ENCODE measurements at places on chromosomes 5 and 9.

DNA sequence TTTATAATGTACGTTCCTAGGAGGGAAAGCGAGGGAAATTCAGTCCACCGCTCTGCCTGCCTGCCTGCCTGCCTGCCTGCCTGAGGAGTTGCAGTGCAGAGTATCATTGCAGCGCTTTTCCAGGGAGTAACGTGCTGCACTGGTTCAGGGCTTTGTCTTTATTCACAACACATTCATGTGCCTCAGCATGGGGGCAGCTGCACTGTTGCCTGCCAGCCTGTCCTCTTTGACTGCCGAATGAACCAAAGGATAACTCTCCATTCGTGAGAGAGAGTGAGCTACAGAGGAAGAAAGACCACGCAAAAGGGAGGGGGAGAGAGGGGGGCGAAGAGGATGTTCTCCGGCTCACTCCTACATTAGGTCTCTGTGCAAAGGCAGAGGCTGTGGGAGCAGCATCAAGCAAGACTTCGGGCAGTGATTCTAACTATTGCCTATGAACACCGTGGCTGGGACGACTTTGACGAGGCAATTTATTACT is 791.2 kb downstream of the MAT2B start:
- no peak for DNase-seq

DNA sequence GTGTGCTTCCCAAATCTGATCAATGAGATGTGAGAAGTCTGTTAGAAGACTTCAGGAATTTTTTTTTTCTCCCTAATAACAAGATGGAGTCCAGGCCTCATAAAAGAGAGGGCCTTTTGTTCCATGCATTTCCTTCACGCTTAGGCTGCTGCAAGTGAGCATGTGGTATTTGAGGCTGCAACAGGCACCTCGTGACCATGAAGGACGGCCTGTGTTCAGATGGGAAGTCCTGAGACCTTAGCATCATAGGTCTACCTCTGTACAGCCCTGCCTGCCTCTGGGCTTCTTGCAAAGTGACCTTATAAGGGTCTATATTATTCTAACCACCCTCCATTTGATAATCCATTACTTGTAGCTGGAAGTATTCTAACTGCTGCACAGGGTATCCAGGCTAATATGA is 86.6 kb downstream of the BOD1 start:
- DNase-seq = no peak

DNA sequence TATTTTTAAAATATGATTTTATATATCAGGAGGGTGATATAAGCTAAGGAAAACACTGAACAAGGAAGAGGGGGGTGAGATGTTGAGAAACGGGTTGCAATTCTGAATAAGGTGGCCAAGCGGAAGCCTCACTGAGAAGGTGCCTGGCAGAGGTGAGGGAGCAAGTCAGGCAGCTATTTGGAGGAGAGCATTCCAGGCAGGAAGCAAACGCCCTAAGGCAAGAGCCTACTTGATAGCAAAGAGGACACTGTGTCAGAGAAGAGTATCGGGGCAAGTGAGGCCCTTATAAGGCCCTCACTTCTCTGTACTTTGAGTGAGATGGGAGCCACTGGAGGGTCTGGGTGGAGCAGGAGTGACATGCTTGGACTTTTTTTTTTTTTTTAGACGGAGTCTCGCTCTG is 8.0 kb upstream of the CTNNA1 start:
- no peak for DNase-seq

DNA sequence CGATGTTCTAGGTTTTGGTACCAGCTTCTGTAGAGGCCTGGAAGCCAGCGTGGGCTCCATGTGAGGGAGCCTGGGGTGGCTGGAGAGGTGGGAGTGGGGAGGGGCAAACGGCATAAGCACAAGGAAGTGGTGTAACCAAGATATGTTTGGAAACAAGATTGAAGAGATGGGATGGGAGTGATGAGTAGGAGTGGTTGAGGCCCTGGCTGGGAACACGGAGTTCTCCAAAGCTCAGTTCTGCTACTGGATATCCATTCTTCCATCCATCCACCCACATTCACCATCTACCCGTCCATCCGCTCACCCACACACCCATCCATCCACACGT is 12.2 kb downstream of the TSPAN17 start:
- no peak for DNase-seq

DNA sequence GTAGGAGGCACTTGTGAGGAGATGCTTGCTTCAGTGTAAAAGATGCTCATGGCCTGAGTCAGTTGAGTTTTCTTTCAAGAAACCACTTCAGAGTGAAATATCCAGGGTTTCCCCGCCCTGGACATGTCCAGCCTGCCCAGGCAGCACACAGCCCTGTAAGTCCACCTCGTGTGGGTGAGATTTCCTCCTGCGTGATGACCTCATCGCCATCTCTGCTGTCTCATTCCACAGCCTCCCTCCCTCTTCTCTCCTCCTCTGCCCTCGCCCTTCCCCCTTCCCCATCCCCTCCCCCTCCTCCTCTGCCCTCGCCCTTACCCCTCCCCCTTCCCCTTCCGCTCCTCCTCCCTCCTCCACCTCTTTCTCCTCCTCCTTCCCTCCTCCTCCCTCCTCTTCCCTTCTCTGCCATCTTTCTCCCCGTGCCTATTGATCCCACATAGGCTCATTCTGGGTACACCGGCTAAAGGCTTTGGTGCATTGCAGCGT is 34.0 kb upstream of the NCS1 start:
- DNase-seq = no peak

DNA sequence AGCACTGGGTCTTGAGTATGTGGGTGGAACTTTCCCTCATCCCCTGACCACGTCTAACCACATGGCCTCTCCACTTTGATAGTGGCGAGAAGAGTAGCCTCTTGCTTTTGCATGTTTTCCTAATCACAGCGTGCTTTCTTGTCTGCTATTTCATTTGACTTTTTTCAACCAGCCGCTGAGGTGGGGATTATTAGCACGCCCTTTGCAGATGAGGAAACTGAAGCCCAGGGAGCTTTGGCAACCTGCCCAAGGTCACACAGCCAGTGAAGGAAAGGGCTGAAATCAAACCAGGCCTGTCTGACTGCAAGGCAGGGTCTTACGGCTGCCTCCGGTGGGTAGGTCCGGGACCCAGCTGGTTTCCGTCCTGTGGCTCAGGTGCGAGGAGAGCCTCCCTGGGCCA is 106.5 kb upstream of the MSX2 start:
- DNase-seq = no peak

GRCh38 chr5:135061001-135061400 is 27.0 kb upstream of the PITX1 start:
- DNase-seq = no peak

- DNase-seq = no peak
Observed at GRCh38 chr9:4382722-4383317, 83.0 kb upstream of the GLIS3 start.

DNA sequence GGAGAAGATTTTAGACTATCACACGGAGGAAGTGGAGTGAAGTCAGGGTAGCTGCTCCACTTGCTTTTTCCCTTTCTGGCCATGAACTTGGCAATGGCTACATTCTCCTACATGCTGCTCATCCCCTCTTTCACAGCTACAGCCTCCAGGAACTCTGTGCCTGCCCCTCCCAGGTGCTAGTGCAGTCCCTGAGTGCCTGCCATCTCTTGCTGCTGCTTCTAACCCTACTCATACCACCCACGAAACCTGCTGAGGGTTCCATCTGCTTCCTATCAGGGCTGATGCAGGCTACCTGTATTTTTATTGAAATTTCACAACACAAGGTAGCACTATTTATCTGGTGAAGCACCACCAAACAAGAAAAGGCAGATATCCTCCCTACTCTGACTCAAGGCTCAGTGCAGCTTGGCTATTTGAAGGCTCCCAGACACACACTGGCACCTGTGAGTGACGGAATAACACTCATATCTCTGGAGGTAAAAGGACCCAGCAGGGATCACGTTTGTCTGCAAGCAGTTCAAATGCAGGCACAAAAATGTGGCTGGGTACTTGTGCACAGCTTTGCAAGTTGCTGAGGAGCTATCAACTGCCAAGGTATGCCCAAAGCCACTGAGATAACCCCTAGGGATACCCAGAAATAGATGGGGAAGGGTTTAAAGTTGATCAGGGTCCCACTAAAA is 51.6 kb downstream of the MARCHF11 start:
- DNase-seq = no peak

DNA sequence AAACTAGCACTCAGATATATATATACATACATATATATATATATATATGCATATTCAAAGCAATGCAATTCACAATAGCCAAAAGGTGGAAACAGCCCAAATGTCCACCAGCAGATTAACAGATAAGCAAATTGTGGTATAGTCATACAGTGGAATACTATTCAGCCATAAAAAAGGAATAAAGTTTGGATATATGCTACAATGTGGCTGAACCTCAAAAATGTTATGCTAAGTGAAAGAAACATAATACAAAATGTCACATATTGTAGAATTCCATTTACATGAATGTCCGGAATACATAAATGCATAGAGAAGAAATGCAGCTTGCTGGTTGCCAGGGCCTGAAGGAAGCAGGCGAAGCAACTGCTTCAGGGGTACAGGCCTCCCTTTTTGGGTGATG is 143.4 kb downstream of the ATPSCKMT start:
- no peak for DNase-seq

- no peak for DNase-seq
Observed at GRCh38 chr9:27671636-27672035, 98.4 kb upstream of the C9orf72 start.

DNA sequence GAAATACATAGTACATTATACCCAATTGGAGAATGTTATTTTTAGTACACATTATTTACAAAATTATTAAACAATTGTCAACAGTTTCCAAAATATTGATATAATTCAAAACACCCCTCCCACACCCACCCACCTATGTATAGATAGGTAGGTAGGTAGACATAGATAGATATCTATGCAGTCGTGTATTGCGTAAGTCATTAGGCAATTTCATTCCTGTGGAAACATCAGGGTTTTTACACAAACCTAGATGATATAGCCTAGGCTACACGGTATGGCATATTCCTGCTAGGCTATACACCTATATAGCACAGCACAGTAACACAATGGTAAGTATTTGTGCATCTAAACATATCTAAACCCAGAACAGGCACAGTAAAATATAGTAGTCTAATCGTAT is 377.3 kb downstream of the ANXA1 start:
- DNase-seq = no peak

DNA sequence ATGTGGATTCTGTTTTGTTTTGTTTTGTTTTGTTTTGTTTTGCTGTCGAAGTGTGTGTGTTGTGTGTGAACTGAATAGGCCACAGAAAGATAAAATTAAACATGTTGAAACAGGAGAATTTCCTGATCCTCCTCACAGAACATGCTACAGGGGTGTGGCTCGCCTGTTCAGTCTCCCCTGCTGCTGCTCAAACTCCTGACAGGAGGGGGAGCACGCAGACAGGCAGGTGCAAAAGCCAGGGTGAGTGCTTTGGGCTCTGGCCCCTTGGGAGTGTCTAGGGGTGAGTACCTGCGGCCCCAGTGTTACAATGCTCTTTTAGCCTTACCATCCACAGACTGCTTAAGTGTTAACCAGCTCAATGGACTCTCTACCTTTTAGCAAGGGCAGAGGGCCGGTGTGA is 473.5 kb downstream of the MAT2B start:
- DNase-seq = no peak

- no peak for DNase-seq
Observed at GRCh38 chr9:101399643-101399970, 956 bp downstream of the ZNF189 start.

GRCh38 chr5:35058374-35058788 is 10.6 kb upstream of the AGXT2 start:
- DNase-seq = no peak

DNA sequence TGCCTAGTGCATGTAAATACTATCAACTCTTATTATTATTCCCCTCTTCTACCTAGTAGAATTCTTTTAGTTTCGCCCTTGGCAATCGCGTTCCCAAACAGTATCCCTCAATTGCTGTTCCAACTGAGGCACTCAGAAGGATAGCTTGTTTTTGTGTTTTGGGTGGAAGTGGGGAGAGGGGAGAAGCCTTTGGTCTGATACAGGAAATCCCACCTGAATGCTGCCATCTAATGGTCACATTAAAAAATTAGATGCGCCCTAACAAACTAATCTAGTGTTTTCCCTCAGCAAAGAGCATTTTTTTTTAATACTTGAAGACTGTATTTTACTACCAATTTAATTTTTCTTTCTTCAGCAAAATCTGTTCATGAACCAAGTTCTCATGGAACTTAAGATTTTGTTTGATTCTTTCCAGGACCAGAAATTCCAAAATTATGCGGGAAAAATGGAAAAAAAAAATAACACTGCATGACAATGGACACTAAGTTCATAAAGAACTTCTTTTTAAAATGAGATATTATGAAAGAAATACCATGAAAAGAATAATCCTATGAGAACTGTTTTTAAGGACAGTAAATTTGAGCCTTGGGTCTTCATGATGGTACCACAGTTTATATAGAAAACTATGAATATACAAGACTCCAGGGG is 22.2 kb upstream of the GLDC start:
- DNase-seq = no peak

- no peak for DNase-seq
Observed at GRCh38 chr9:127927988-127928675, 2.4 kb downstream of the PIP5KL1 start.

- DNase-seq = no peak
Observed at GRCh38 chr9:109817846-109818472, 38.0 kb downstream of the PALM2AKAP2 start.

DNA sequence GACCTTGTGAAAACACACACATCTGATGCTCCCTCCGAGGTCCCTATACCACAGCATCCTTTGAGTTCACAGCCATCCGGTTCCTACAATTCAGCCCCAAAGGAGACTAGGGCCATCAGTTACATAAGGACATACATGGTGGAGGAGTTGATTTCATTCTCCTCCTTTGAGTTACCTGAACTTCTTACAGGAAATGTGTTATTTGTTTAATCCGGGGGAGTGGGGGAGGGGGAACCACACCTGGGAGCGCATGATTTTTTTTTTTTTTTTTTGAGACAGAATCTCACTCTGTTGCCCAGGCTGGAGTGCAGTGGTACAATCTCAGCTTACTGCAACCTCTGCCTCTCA is 30.7 kb downstream of the SEMA4D start:
- no peak for DNase-seq

GRCh38 chr5:127290019-127290945 is at the start of gene MEGF10:
Gene MEGF10, plus strand, starts transcription at chr5:127290796. Its CDS starts 40,513 bp downstream, at chr5:127331309.
- no peak for DNase-seq

- no peak for DNase-seq
Observed at GRCh38 chr9:12812710-12813109, 37.9 kb downstream of the LURAP1L start.

- DNase-seq = no peak
Observed at GRCh38 chr5:11182441-11183080, 421.5 kb upstream of the DAP start.

GRCh38 chr9:75824816-75825568 is 65.5 kb upstream of the PCSK5 start:
- DNase-seq = no peak

DNA sequence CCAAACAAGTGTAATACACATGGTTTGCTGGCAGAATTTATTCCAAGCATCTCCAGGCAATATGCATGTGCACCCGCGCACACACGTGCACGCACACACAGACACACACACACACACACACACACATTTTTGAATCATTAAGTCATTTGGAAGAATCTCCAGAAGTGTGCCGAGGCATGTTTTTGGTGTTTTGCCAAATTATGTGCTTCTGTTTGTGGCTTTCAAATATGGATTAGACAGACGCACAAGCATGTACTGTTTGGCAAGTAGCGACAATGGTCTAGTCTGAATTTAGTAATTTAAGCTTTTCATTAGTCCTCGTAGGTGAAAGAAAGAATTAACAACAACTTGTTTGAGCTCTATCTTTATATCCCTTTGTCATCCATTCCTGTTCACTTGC is 36.7 kb downstream of the NFIB start:
- DNase-seq = no peak

GRCh38 chr5:160616712-160617497 is 195.2 kb downstream of the PTTG1 start:
- no peak for DNase-seq
